Activated T-helper 1 cell treated with anti-CD3 and anti-CD28 coated beads, Interleukin-12 subunit alpha, Interleukin-12 subunit beta, Interleukin-2, Interleukin-4 antibody, amounts not matched to agents 30 ng/mL and 10 ng/mL and 1 ng/mL, durations not matched to agents 14 hours and 24 hours and 36 hours (primary cell): ENCODE measurements at places on chromosomes 2 and 18.

- H3K27ac ChIP-seq, result no peak overlapping the region
- no peak for DNase-seq
- no peaks in the 10 kb centered on the region for H3K27me3 ChIP-seq
- H3K36me3 ChIP-seq, result no peaks in the 10 kb centered on the region
Observed at GRCh38 chr18:76126327-76126726, 368.7 kb downstream of the ZNF516 start.

DNA sequence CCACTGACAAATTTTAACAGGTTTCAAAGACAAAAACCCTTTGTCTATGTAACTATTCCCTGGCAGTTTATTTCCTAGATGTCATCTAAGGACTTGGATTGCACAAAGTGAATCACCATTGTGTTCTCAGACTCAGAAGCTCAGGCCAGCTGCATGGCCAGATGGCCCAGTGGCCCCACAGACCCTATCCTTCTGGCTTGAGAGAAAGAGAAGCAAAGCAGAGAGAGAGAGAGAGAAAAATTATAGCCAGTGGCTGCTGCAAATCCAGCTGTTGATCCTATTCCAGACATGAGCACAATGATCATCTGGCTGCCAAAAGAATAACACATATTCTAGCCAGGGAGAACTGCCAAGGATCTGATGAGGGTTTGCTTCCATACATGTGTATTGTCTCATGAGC is 25.8 kb downstream of the CTLA4 start:
- H3K4me1 ChIP-seq, result peaks cover 73% of the 10 kb centered on the region
- no peak overlapping the region for H3K4me3 ChIP-seq
- H3K27me3 ChIP-seq, result no peaks in the 10 kb centered on the region
- peaks cover 2% of the 10 kb centered on the region for H3K36me3 ChIP-seq

DNA sequence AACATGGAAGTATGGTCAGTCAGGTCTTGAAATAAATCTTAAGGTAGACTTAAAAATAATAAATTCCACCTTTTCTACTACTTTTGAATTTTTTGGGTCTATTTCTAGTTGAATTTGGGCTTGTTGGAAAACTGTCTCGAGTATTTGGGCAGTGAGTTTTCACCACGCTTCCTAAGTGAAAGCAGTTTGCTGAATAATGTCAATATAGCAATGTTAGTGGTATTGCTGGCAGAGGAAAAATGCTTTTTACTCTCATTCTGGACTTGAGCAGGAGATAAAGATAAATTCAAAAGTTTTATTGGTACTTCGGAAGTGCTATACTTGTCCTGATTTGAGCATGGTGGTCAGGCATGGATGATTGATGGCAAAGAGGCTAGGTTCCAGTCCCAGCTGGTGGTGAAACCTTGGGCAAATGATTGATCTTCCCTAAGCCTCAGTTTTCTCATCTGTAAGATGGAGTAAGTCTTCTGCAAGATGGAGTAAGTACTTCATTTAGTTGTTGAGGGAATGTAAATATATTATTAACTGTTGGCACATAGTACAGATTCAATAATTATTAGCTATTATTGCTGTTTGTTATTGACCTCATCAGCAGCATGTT is 503.5 kb upstream of the ZEB2 start:
- no peaks in the 10 kb centered on the region for H3K4me1 ChIP-seq
- no peaks in the 10 kb centered on the region for H3K36me3 ChIP-seq
- H3K4me3 ChIP-seq, result no peak overlapping the region
- no peak for DNase-seq
- H3K27ac ChIP-seq, result no peak overlapping the region

DNA sequence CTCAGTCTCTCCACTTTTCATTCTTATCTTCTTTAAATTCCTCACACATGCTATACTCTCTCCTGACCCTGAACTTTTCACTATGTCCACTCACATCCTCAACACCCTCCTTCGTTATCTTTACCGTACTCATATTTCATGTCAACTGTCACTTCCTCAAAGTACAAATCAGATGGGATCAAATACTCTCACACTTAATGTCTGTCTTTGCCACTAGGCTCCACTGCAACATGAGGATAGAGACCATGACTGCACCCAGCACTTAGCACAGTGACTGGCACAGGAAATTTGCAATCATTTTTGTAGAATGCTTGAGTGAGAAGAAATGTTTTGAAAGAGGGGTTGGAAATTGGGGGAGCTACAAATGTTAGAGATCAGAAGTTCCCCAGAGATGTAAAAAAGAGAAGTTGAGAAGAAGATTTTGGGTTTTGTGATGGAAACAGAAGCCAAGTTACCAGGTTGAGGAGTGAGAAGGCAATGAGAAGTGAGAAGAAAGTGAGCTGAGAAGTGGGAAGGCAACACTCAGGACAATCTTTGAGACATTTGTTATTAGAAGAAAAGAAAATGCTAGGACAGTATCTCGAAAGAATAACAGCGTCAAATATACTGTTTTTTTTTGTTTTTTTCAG is 87.0 kb downstream of the CCDC141 start:
- H3K4me1 ChIP-seq, result no peaks in the 10 kb centered on the region
- no peak overlapping the region for H3K27ac ChIP-seq
- no peak for DNase-seq
- no peaks in the 10 kb centered on the region for H3K36me3 ChIP-seq
- no peak overlapping the region for H3K4me3 ChIP-seq
- H3K27me3 ChIP-seq, result no peaks in the 10 kb centered on the region

DNA sequence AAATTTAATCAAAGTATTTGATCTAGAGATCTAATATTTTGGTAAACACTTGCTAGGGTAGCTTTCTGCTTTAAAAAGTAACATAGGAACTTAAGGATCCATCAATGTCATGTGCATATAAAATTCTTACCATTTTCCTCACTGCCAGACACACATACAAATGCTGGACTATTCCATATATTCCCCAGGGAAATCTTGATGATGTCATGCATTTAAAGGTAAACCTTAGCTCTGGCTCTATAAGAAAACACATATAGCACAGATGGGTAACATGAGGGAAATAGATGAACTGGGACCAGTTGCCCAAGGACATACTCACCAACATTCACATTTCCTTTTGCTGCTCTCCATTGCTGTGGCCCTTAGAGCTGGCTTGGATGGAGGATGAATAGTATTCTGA is 79.1 kb upstream of the FMNL2 start:
- H3K27me3 ChIP-seq, result peaks cover 7% of the 10 kb centered on the region
- no peaks in the 10 kb centered on the region for H3K4me1 ChIP-seq
- no peak overlapping the region for H3K27ac ChIP-seq
- H3K4me3 ChIP-seq, result no peak overlapping the region
- H3K36me3 ChIP-seq, result no peaks in the 10 kb centered on the region
